ENCODE measurements at places on chromosomes 6 and 20. TPM values are rescaled to one million over a fixed set of nuclear protein-coding genes. Genes with fewer than 3 reads are reported as not detected.

GRCh38 chr6:125245523-125246264, 56.1 kb downstream of the HDDC2 start:
- no peak overlapping the region for H3K4me3 ChIP-seq
- no peaks in the 10 kb centered on the region for H3K27me3 ChIP-seq
- no peaks in the 10 kb centered on the region for H3K36me3 ChIP-seq

DNA sequence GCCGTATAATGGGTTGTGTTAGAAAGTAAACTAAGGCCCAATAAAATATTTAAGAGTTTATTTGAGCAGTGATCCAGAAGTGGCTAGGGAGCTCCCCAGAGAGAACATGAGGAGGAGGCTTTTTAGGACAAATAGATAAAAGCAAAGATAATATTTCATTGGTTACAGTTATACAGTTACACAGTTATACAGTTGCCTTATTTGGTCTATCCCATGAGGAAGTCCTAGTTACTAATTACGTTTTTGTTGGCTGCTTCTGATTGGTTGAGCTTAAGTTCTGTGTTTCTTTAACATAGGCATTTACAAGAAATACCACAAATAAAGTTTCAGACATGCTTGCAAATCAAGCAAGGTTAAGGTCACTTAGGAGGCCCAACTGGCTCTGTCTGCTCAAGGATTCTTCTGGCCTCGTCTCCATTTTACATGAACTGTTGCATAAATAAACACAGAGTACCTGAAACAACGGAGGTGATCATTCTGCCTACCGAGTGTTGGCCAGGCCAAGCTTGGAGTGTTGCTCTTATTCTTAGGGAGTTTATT, 7.0 kb downstream of the UBD start:
- peaks cover 9% of the 10 kb centered on the region for H3K27me3 ChIP-seq
- no peaks in the 10 kb centered on the region for H3K36me3 ChIP-seq
- peak; percentile 68 for DNase-seq
- H3K4me3 ChIP-seq = peak overlapping the region; percentile 49
- peaks cover 16% of the 10 kb centered on the region for H3K4me1 ChIP-seq
- H3K27ac ChIP-seq = no peak overlapping the region

GRCh38 chr6:131762984-131763383, 44.8 kb upstream of the ENPP1 start:
- H3K36me3 ChIP-seq = no peaks in the 10 kb centered on the region
- no peak for DNase-seq
- H3K4me3 ChIP-seq = no peak overlapping the region
- no peaks in the 10 kb centered on the region for H3K27me3 ChIP-seq
- H3K27ac ChIP-seq = no peak overlapping the region
- no peaks in the 10 kb centered on the region for H3K4me1 ChIP-seq

GRCh38 chr20:49541733-49542513, 26.0 kb downstream of the PTGIS start:
- H3K4me1 ChIP-seq = no peaks in the 10 kb centered on the region
- no peak overlapping the region for H3K4me3 ChIP-seq
- no peaks in the 10 kb centered on the region for H3K27me3 ChIP-seq
- DNase-seq = peak; percentile 51
- H3K36me3 ChIP-seq = no peaks in the 10 kb centered on the region

DNA sequence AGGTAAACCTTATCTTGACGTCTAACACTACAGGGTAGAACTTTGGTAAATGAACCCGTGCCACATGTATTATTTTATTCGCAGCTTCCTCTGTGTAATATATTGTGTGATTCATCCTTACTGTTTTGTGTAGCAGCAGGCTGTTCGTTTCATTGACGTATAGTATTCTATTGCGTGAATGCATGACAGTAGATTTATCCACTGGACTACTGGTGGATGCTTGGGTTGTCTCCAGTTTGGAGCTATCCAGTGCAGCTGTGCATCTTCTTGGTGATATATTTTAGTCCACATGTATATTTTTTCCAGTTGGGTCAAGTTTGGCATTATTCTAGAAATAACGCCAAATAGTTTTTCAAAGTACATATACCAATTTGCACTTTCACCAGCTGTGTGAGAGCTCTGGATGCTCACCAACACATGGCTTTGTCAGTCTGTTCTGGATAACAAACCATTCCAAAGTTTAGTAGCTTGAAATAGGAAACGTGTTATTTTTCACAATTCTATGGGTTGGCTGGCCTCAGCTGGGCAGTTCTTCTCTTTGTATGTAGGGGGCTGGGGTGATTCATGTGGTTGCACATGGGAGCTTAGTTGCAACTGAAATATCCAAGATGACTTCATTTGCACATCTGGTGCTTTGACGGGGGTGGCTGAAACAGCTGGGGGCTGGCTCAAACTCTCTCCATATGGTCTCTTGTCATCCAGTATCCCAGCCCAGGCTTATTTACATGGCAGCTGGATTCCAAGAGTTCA, 9.3 kb downstream of the ECT2L start:
- H3K4me1 ChIP-seq = no peaks in the 10 kb centered on the region
- no peak overlapping the region for H3K4me3 ChIP-seq
- H3K27ac ChIP-seq = no peak overlapping the region
- H3K36me3 ChIP-seq = no peaks in the 10 kb centered on the region

GRCh38 chr6:125018136-125018535, 55.9 kb downstream of the RNF217 start:
- DNase-seq = no peak
- no peaks in the 10 kb centered on the region for H3K27me3 ChIP-seq
- no peak overlapping the region for H3K4me3 ChIP-seq
- no peaks in the 10 kb centered on the region for H3K4me1 ChIP-seq
- no peaks in the 10 kb centered on the region for H3K36me3 ChIP-seq

DNA sequence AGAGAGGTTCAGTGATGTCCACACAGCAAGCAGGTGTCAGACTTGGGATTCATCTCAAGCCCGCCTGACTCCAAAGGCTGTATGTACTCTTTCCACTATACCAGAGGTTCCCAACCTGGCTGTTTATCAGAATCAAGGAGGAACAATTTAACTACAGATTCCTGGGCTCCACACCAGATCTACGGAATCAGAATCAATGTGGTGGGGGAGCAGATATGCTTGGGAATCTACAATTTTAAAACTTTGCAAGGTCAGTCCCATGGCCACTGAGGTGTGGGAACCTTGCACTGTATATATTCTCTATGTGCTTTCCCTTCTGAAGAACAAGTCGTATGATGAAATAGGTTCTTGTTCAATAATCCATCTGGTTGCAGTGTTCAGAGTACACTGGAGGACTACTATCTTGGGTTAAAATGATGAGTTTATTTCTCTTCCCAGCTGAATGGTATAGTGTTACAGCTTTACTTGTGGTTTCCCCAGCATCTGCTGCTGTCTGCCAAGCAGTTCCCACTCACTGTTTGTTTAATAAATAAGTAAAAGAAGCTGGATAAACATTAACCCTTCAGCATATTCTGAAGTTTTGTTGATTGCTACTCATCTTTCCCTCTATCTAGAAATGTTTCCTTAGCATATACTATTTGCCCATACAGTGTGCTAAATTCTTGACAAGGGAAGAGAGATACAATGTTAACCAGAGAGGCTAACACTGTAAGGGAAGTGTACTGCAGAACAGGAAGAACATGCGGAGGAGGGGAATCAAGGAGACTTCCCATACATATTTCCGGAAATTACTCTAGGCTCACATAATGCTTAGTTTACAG, 9.9 kb downstream of the TTI1 start:
- H3K36me3 ChIP-seq = no peaks in the 10 kb centered on the region
- no peak for DNase-seq
- no peaks in the 10 kb centered on the region for H3K27me3 ChIP-seq
- H3K4me3 ChIP-seq = no peak overlapping the region

- no peaks in the 10 kb centered on the region for H3K36me3 ChIP-seq
- no peak overlapping the region for H3K4me3 ChIP-seq
- DNase-seq = no peak
- no peak overlapping the region for H3K27ac ChIP-seq
These were observed 7.7 kb upstream of the VSX1 start for GRCh38 chr20:25089662-25090061.

DNA sequence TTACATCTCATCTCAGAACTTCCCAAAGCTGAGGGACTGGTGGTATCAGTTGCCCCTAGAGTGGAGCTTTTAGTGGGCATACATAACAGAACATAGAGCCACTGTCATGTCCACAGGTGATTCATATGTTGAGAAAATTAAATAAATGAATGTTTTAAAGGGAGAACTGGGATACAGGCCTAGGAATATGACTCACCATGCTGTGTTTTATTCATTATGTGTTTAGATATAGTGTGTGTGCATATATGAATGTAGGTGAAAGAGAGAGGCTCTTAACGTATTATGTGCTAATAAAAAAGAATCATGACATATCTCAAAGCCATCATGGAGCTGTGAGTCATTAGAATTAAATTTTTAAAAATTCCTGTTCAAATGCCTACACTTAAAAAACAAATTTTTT, 332.2 kb upstream of the RSPO3 start:
- H3K27me3 ChIP-seq = no peaks in the 10 kb centered on the region
- DNase-seq = no peak
- no peak overlapping the region for H3K27ac ChIP-seq
- H3K4me1 ChIP-seq = no peaks in the 10 kb centered on the region
- H3K4me3 ChIP-seq = no peak overlapping the region

DNA sequence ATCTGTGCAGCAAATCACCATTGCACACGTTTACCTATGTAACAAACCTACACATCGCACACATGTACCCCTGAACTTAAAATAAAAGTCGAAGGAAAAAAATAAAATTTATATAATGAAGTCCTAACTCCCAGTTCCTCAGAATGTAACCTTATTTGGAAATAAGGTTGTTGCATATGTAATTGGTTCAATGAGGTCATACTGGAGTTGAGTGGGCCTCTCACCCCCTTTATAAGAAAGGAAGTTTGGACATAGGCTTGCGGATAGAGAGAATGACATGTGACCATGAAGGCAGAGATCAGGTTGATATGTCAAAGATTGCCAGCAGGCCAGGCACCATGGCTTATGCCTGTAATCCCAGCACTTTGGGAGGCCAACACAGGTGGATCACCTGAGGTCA, 16.1 kb upstream of the ZBTB22 start:
- no peak for DNase-seq
- H3K36me3 ChIP-seq = no peaks in the 10 kb centered on the region
- H3K4me1 ChIP-seq = no peaks in the 10 kb centered on the region
- H3K27ac ChIP-seq = no peak overlapping the region
- no peak overlapping the region for H3K4me3 ChIP-seq

The PPP1R11 gene
- 114 TPM for polyA plus RNA-seq

The NKX2-2 gene
- not detected for polyA plus RNA-seq

The ASIP gene
- polyA plus RNA-seq = not detected

The DEFB128 gene
- polyA plus RNA-seq = not detected

The ZNF391 gene
- polyA plus RNA-seq = 1.8 TPM
